ENCODE measurements at places on chromosomes 1 and 21. TPM values are rescaled to one million over a fixed set of nuclear protein-coding genes. Genes with fewer than 3 reads are reported as not detected.

- no peak for DNase-seq
Observed at GRCh38 chr1:86754265-86754974, 50.0 kb downstream of the SH3GLB1 start.

GRCh38 chr1:170686291-170686690 is 22.4 kb downstream of the PRRX1 start:
- DNase-seq = no peak

DNA sequence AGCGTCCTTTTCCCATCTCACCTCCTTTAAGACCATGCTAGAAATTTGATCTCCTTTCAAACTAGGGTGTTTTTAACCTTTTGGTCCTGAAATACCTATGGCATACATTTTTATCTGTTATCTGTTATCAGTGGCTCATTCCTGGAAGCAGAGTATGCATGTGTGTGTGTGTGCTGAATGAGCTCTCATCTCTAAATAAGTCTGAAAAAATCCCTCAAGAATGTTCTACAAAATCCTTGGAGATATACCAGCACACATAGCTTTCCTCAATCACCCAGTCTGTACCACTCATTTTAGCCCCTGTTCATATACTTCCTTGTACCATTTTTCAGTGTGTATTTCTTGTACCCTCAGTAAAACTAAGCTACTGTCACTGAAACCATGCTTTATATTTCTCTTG is 6.0 kb upstream of the DARS2 start:
- DNase-seq = no peak

GRCh38 chr1:31955917-31956736 is 18.0 kb upstream of the PTP4A2 start:
- DNase-seq = peak; percentile 66

DNA sequence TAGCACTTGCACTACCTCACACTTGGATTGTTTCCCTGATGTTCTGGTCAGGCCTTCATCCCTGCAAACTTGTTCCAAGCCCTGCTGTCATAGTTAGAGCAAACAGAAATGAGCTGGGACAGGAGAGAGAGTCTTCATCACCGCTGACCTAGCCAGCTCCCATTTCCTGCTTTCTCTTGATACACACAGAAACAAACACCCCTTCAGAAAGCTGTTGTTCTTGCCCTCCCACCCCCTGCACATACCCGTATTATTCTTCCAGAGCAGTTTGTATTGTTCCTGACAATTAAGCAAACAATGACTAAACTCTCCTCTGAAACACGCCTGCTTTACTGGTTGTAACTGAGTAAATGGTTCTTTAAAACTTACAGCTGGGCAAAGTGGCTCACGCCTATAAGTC is 2.9 kb upstream of the SYT2 start:
- DNase-seq = no peak

DNA sequence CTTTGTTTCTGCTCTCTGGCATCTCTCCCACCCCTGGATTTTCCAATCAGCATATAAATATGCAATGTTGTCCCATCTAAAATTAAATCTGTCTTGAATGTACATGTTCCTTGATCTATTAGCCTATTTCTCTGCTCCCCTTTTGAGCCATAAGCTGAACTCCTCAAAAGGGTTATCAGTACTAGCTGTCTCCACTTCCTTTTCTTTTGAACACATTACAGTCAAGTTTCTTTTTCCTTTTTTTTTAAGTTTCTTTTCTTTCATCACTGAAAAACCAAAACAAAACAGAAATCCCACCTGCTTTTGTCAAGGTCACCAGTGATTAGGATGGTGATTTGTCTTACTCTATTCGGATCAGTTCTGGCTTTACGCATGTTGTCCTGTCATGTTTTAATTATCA is 29.3 kb downstream of the XCL2 start:
- no peak for DNase-seq

UMODL1 gene
- 0.79 TPM for total RNA-seq

KCNQ4 gene
- total RNA-seq = 0.12 TPM

All from SJCRH30 (cell line).